Posterior cingulate gyrus (tissue), 11 donors: ENCODE measurements at places on chromosomes 6 and 20.

DNA sequence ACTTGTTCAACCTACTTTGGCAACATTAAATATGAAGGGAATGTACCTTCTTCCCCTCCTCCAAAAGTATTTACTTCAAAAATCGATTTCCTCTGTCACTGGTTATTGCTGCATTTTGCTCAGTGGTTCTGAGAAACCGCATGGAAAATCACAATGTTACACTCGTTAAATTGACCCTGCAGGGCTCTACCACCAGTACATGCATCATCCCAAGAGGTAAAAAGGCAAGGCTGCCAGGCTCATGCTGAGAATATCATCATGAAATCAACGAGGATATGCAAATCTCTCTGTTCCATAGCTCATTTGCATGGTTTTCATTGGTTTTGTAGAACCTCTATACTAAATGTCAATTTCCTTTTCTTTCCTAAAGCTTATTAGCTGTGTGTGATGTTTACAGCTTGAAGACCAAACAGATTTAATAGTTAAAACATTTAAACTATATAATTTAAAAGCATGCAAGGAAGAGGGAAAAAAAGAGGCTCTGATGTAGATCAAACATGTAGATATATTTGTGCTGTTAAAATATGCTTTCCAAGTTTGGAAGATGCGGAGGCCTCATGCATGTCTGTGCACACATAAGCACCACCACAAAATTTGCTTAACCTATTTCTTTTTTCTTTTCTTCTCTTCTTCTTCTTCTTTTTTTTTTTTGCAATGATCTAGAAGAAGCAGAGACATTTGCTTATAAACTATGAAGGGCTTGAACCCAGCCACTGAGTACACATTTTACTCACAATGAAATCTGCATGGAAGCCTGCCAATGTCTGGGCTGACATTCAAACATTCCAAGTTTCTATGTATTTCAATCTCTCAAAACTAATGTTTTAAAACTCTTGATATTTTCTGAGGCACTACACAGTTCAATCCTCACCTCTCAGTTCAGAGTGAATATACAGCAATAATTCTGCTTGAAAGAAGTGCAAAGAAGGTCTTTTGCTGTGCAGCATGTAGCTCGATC is 194.0 kb downstream of the GMPR start:
- DNase-seq, result no peak

- DNase-seq, result no peak
Measured at GRCh38 chr20:49318430-49319207, 40.8 kb upstream of the ZNFX1 start.

DNA sequence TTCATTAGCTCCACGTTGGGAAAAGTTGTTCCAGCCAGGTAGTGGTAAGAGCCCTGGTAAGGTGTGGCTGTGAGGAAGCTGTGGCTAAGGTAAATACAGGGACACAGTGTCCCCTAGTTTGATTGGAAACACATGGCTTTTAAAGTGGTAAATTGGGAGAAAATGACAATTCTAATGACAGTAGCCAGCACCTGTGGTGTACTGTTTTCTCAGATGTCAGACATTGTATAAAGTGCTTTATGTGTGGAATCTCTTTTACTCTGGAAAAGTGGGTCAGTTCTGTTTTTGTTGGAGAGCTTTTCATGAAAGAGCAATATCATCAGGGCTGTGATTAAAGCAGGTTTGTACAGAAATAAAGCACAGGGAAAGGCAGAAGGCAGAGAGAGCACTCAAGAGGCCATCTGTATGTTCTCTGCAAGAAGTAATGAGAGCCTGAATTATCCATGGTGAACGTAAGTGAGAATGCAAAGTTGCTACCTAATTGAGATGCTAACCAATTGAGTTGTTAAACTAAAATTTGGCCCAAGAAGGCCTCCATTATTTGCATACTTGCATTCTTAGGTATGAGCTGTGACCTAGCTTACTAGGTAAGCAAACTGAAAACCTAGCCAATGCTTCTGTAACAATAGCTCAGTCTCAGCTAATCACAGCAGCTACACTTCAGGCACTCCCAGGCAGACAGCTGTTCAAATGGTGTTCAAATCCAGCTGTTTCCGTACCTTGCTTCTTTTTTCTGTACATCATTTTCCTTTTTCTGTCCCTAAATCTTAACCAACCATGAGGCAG is 28.2 kb downstream of the MRAP2 start:
- no peak for DNase-seq

GRCh38 chr6:18289283-18289682 is 25.0 kb upstream of the DEK start:
- no peak for DNase-seq

GRCh38 chr6:131555992-131556391 is 17.0 kb upstream of the ARG1 start:
- no peak for DNase-seq

DNA sequence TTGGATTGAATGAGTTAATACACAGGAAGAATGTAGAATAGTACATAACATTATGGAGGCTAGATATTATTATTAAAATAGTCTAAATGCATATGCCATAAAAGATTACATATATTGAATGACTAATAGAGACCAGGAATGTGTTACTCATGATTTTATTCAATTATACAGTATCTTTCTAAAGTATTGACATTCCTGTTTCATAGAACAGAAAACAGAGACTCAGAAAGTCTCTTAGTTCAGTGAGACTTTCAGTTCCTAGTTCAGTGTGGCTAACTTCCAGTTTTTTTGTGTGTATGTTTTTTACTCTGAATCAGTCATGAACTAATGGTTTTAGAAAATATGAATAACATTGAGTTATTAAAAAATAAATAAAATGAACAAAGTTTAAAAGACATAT is 34.6 kb upstream of the TMEM244 start:
- no peak for DNase-seq

- no peak for DNase-seq
Measured at GRCh38 chr6:110661414-110661813, 153.9 kb downstream of the CDK19 start.

DNA sequence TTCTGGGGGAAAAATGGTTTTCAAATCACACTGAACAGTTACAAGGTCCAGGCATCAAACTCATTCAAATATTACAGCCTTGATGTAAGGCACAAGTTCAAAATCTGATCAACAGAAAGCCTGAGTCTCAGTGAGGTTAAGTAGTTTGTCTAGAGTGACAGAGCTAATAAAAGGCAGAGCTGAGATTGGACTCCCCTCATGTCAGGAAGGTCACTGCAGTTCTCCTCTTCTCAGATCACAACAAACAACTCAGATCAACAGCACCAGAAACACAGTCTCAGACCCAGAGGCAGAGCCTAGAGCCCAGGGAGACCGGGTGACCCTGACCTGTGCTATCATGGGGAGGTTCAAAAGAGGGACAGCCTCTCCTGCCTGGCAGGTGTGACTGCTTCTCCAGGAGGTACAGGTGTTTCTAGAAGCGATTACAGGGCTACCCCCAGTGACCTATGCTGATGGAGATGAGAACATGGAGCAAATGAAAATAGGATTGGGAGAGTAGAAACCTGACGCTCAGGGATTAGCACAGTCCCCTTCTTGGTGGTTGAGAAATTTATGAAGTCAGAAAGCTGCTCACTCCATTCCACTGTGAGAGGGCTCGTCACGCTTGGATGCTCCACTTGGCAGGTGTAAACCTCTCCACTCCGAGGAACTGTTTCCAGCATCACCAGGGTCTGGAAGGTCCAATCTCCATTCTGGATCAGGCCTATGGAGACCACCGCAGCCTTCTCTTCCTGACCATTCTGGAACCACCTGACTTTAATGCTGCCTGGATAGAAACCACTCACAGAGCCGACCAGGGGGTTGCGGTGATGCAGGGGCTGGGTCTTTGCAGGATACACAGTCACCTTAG is 24.3 kb upstream of the HLA-DRB5 start:
- DNase-seq, result no peak

- no peak for DNase-seq
Measured at GRCh38 chr6:145656128-145656527, 79.2 kb downstream of the EPM2A start.

DNA sequence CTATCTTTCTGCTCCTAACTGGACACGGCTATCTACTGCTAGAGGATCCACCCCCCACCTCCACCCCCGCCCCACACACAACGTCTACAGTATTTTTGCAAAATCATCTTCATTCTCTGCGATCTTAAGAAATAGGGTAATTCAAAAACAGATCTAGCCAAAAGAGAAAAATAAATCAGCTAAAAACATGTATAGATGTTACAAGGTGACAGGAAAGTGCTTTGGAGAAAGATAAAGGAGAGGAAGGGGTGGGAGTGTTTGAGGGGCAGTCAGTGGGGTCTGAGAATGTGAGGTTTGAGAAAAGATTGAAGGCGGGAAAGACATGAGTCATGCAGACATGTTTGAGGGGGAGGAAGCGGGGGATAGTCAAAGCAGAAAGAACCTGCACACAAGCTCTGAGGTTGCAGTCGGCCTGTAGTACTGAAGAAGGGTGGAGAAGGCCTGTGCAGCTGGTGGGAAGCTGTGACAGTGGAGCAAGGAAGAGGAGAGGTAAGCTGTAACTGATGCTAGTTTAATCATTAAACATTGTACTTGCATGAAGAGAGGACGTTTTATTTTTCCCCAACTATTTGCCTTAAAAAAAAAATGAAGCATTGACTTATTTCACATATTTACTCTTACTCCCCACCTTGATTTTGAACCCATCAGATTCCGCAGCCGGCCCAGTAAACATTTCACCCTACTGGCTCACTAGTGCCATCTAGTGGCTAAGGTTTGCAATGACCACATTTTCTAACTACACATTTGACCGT is 332.6 kb downstream of the ADGRB3 start:
- DNase-seq, result peak; percentile 72

DNA sequence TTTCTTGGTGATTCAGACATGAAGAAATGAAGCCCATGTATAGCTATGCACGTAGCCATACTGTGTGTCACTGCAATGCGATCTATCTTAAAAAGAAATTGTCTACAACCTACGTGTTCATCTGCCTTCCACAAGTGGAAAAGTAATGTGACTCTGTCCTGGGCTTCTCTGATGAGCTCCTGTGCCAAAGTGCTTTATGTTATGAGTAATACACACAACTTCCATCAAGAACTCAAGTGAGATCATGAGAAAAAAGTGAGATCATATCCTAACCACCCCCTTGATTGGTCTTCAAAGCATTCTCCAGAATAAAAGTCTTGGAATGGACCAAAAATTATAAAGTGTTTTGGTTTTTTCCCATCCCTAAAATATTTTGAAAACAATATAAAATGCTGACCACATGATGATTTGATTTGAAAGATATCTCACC is 114.3 kb downstream of the DST start:
- DNase-seq, result no peak

DNA sequence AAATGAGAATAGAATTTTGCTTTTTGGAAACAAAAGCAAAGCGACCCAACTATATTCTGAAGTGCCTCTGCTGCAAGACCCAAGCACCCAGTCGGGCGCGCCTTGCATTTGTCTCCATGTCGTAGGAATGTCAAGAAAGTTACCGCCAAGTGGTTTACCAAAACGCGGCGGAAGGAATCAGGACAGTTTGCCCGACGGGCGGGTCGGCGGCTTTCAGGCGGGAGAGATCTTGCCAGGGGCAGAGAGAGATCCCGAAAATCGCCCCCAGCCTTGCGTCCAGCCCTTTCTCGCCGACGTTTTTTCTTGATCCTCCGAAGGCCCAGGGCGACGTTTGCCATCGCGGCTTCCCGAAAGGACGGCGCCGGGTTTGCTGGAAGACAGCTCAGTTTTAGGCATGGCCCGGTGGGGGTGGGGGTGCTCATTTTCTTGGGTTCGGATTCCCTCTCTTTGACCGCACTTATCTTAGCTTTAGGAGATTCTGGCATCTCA is 4.0 kb upstream of the LIN28B start:
- peak; percentile 70 for DNase-seq

- no peak for DNase-seq
Measured at GRCh38 chr6:30813631-30814145, 69.3 kb upstream of the IER3 start.

DNA sequence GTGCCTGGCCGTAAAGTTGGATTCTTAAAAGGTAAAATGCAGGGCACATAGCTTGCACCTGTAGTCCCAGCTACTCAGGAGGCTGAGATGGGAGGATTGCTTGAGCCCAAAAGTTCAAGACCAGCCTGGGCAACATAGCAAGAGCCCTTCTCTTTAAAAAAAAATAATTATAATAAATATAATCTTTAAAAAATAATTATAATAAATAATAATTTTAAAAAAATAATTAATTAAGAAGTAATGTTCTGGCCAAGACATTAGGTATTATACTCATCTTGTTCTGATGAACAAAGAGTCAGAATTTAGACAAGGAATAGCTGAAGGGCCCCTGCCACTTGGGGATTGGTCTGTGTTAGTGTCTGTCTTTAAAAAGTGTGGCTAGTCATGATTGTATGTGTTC is 13.9 kb downstream of the ENTPD6 start:
- no peak for DNase-seq

DNA sequence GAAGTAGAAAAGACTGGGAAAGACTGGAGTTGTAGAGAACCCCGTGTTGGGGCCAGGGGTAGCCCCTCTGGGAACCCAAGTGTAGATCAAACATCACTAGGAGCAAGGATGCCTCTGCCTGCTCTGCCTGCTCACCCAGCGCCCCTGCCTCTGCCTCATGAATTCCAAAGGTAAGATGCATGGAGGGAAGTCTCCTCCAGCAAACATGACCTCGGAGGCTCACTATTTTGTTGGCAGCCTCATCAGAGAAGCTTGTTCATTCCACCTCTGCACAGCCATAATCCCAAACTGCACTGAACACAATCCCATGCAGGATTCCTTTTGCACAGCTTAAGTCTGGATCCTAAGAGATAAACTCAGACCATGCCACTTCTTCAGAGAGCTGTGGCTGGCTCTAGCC is 4.9 kb downstream of the FRS3 start:
- no peak for DNase-seq

DNA sequence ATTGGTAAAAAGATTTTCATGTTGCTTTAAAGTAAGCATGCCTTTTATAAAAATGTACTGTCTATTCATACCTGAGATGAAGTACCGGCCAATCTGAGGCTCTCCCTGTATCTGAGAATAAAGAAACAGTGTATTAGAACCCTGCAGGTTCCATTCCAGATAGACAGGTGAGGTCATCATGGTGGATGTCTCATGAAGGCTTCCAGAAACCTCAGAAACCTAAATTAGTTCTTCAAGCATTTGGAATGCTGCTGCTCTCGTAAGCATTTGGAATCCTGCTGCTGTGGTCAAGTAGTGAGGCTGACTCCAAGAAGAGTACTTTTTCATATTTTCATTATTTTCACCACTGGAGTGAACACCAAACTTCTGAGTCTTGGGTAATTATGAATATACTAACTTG is 642.3 kb downstream of the MAFB start:
- no peak for DNase-seq

- no peak for DNase-seq
Measured at GRCh38 chr20:44070139-44070900, 116.7 kb downstream of the JPH2 start.

DNA sequence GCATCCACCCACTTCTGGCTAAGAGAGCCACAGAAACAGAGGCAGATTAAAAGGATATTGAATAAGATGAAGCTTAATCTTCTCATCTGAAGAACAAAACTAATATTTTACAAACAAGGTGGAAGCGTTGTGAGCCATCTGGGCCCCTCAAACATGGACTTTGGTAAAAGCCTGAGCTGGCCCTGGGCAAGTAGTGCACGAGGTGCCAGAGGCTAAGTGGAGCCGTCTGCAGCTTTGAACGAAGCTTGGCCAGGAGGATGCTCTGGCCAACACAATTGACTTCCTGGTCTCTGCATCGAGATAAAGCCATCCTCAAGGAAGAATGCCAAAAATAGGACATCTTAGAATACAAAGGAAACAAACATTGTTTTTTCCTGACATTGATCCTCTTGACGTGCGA is 53.2 kb upstream of the PLEKHG1 start:
- no peak for DNase-seq

- DNase-seq, result no peak
Measured at GRCh38 chr6:12657884-12658283, 58.7 kb upstream of the PHACTR1 start.

- DNase-seq, result no peak
Measured at GRCh38 chr6:155182103-155182502, 81.7 kb upstream of the CLDN20 start.

GRCh38 chr6:106913111-106913510 is 61.4 kb downstream of the CD24 start:
- DNase-seq, result no peak
